ENCODE measurements at places on chromosomes 7 and 10. TPM values are rescaled to one million over a fixed set of nuclear protein-coding genes. Genes with fewer than 3 reads are reported as not detected.

MYO3A gene
- total RNA-seq = not detected

WEE2 gene
- total RNA-seq = not detected

LIPK gene
- total RNA-seq = not detected

WIPF3 gene
- total RNA-seq = not detected

IKZF1 gene
- total RNA-seq = not detected

PARP12 gene
- total RNA-seq = 69.2 TPM

ADAP1 gene
- total RNA-seq = 0.44 TPM

LIPN gene
- total RNA-seq = not detected

TMEM213 gene
- not detected for total RNA-seq

CHAT gene
- total RNA-seq = not detected

AGBL3 gene
- 2.1 TPM for total RNA-seq

CH25H gene
- 6.7 TPM for total RNA-seq

PRSS2 gene
- not detected for total RNA-seq

IL6 gene
- total RNA-seq = 11.0 TPM

OPN4 gene
- not detected for total RNA-seq

CDK6 gene
- total RNA-seq = 28.9 TPM

OR2A7 gene
- not detected for total RNA-seq

INMT gene
- total RNA-seq = 0.27 TPM

CALCR gene
- not detected for total RNA-seq

GIMAP4 gene
- 62.7 TPM for total RNA-seq

LRRC4 gene
- total RNA-seq = 0.60 TPM

PILRA gene
- not detected for total RNA-seq

FAM25A gene
- not detected for total RNA-seq

ERVW-1 gene
- not detected for total RNA-seq

GPAM gene
- total RNA-seq = 5.4 TPM

CPA4 gene
- 1.1 TPM for total RNA-seq

FANK1 gene
- total RNA-seq = 1.9 TPM

SPDYE5 gene
- not detected for total RNA-seq

LRRN3 gene
- not detected for total RNA-seq

GARS1 gene
- 302 TPM for total RNA-seq

DYNC1I1 gene
- total RNA-seq = 0.89 TPM

CYP2W1 gene
- total RNA-seq = not detected

GNB2 gene
- 289 TPM for total RNA-seq

CABCOCO1 gene
- total RNA-seq = 0.53 TPM

TMEM229A gene
- not detected for total RNA-seq

DLG5 gene
- total RNA-seq = 2.8 TPM

PLEKHA8 gene
- 6.7 TPM for total RNA-seq

PNLIPRP2 gene
- total RNA-seq = not detected

ITGB8 gene
- total RNA-seq = 0.34 TPM

CD36 gene
- 9.4 TPM for total RNA-seq

CYP3A5 gene
- not detected for total RNA-seq

WNT2 gene
- not detected for total RNA-seq

RBAK gene
- total RNA-seq = 3.7 TPM

BLOC1S2 gene
- total RNA-seq = 77.6 TPM

TBX20 gene
- not detected for total RNA-seq

TMEM196 gene
- total RNA-seq = not detected

SPDYE11 gene
- total RNA-seq = not detected

SFRP4 gene
- 0.33 TPM for total RNA-seq

ASB10 gene
- not detected for total RNA-seq

TAS2R4 gene
- total RNA-seq = not detected

CYP26C1 gene
- 0.30 TPM for total RNA-seq

MMP21 gene
- not detected for total RNA-seq

HOXA5 gene
- 13.8 TPM for total RNA-seq

UCN3 gene
- not detected for total RNA-seq

LRRC17 gene
- 3.3 TPM for total RNA-seq

PNLIPRP3 gene
- total RNA-seq = not detected

GNAI1 gene
- 50.6 TPM for total RNA-seq

Data from mammary microvascular endothelial cell (primary cell).